Caco-2 (cell line): ENCODE measurements at places on chromosomes 2 and 18. TPM values are rescaled to one million over a fixed set of nuclear protein-coding genes. Genes with fewer than 3 reads are reported as not detected.

The ABCG8 gene
- 0.12 TPM in 1 of 2 replicates, not detected in the other for total RNA-seq

The RMC1 gene
- 12.1 and 12.9 TPM in 2 replicates for total RNA-seq

The CHN1 gene
- total RNA-seq, result 0.41 and 1.2 TPM in 2 replicates

The RPRM gene
- not detected in 2 replicates for total RNA-seq

DNA sequence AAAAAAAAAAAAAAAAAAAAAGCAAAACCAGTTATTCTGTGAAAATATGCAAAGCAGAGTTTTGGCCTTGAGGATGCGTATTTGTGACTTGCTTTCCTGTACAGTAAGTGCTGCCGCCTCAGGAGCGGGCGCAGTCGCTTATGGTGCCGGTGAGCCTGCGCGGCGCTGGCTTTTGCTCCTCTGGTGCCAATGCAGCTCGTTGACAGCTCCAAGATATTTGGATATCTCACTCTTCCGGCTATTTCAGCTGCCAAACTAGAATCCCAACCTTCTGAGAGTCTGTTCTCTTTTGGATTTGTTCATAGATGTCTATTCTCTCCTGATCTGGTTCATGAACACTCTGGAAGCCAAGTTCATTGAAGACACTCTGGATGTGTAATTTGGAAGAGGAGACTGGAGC lies 184.1 kb downstream of the AGAP1 start:
- H3K27me3 ChIP-seq, result no peaks in the 10 kb centered on the region
- peak overlapping the region; percentile 89 for H3K27ac ChIP-seq
- H3K4me1 ChIP-seq, result peaks cover 36% of the 10 kb centered on the region
- no peak overlapping the region for H3K4me3 ChIP-seq
